NCI-H2081 treated with DMSO at 0.1 percent for 48 hours (cell line): ENCODE measurements at places on chromosomes 11 and 22.

- no peak for DNase-seq
These were observed 94.7 kb downstream of the SERGEF start for GRCh38 chr11:17918049-17918605.

DNA sequence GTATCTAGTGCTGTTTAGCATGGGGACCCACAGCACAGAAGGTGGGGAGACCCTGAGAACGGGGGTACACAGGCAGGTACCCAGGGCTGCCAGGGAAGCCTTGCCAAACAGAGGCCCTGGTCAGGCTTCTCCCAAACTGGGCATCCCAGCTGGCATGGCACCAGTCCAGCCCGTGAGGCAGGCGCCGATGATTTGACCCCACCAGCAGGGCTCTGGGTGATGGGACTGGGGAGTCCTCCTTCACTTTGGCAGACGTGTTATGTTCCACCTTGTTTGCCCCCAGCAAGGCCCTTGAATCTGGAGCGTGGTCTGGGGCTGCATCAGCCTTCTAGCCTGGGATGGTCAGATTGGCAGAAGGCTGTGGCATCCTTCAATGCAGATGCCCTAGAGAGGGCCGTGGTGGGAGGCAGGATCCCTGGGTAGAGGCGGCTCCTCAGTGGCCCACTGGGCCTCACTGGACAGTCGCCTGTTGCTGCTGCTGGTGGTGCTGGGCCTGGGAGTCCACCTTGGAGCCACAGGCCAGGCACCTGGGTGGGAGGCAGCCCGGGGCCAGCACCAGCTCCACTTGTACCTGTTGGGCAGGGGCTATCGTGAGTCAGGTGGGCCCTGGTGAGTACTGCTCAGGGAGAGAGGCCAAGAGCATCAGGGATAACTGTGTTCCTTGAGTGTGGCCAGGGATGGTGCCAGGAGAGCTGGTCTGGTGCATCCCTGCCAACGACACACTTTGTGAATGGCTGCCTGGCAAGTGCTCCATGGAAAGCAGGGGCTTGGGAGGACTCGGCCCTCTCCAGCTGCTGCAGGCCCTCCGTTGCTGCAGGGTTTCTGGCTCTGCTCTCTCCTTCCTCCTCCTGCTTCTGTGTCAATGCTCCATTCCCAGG lies 3.3 kb downstream of the ADORA2A start:
- no peak for DNase-seq

GRCh38 chr11:3605771-3606203 lies 36.0 kb downstream of the ART5 start:
- no peak for DNase-seq

DNA sequence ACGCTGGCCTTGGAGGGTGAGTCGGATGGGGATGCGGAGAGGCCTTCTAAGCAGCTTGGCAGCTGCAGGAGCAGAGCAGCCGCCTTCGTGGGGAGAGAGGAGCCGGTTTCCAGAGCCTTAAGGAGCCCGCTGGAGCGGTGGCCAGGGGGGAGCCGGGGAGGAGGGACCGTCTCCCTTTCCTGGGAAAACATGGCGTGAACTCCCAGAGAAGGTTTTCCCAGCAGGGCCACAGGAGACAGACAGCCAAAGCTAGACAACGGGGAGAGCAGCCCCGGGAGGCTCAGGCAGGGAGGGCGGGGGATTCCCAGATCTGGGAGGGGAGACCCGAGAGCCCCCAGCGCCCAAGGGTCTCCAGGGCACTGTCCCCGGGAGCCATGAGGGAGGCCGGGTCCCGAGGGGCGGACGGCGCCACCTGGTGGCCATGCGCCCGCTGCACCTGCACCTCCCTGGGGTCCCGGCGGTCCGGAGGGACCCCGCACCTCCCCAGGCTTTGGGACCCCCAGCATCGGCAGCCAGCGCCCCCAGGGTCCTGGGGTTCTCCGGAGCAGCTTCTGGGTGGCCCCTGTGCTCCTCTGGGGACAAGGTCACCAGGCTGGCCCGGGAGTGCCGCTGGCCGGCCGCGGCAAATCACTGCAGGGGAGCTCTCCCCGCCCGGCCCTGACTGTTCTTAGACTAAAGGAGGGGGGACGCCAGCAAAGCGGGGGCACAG lies 2.4 kb upstream of the SYT8 start:
- no peak for DNase-seq

DNA sequence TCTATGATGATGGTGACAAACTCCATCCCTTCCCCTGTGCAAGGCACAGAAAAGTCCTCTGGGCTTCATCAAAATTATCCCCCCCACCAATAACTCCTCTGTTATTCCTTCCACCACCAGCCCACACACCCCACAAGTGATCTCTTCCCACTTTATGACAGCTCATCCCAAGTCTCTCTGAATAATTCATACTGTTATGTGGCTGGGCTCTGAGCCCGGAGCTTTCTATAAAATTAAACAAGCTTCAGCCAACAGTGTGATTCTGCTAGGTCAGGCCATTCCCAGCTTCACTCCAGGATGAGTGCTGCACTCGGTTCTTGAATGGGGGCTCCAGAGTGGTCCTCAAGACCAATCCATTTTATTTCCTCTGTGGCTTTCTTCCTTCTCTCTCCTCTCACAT lies 83.0 kb downstream of the INSC start:
- no peak for DNase-seq

DNA sequence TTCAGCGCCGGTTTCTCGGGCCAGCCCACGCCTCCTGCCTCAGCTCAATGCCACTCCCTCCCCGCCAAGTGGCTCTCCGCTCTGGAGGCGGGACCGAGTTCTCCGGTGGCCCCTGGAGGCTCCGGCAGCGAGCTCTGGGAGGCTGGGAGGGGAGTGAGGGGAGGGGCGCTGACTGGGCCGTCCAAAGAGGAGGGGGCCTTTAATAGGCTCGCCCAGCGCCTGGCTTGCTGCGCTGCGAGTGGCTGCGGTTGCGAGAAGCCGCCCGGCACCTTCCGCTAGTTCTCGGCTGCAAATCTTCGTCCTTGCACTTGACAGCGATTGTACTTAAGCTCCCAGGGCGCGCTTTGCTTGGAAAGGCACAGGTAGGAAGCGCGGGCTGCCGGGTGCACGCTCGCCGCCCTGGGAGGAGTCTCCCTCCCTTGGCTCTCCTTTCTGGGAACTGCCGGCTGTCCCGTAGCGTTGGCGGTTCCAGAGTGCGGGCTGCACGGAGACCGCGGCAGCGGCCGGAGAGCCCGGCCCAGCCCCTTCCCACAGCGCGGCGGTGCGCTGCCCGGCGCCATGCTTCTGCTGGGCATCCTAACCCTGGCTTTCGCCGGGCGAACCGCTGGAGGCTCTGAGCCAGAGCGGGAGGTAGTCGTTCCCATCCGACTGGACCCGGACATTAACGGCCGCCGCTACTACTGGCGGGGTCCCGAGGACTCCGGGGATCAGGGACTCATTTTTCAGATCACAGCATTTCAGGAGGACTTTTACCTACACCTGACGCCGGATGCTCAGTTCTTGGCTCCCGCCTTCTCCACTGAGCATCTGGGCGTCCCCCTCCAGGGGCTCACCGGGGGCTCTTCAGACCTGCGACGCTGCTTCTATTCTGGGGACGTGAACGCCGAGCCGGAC lies at the start of gene ADAMTS15:
ADAMTS15 (plus strand) TSS at position 230 of the 894 bp plus-strand sequence; CDS start at position 559, 329 bp downstream.
- no peak for DNase-seq

GRCh38 chr11:107770551-107770951 lies 58.7 kb upstream of the SLN start:
- DNase-seq = no peak

- DNase-seq = no peak
These were observed 45.5 kb downstream of the ENDOD1 start for GRCh38 chr11:95135155-95135554.

GRCh38 chr11:11230802-11231562 lies 122.1 kb downstream of the CSNK2A3 start:
- no peak for DNase-seq

GRCh38 chr11:85539029-85539689 lies 88.0 kb downstream of the DLG2 start:
- DNase-seq = no peak

GRCh38 chr11:46160100-46160499 lies 38.8 kb upstream of the PHF21A start:
- DNase-seq = no peak

DNA sequence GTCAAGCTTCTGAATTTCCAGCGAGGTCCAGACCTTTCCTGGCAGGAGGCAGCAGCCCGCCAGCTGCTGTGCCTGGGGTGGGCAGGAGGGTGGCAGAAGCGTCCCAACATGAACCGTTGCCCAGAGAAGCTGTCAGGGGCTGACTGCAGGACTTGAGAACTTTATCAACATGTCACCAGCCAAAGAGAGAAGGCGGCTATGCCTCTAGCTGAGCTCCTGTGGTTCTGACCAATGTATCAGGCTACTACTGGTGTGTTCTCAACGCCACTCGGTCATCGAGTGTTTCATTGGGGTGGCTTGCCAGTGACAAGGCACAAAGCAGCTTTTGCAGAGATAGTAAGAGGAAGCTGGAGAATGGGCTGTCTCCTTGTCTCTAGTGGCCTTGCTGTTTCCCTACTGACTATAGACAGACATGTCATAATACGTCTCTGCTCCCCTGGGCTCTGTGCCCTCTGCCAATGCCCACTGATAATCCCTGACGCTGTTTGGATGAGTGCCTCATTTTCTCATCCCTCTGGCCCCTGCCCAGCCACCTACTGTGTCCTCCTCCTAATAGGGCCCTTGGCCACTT lies 17.6 kb upstream of the ASCC2 start:
- no peak for DNase-seq

GRCh38 chr22:27153386-27153785 lies 496.0 kb downstream of the MIAT start:
- no peak for DNase-seq

DNA sequence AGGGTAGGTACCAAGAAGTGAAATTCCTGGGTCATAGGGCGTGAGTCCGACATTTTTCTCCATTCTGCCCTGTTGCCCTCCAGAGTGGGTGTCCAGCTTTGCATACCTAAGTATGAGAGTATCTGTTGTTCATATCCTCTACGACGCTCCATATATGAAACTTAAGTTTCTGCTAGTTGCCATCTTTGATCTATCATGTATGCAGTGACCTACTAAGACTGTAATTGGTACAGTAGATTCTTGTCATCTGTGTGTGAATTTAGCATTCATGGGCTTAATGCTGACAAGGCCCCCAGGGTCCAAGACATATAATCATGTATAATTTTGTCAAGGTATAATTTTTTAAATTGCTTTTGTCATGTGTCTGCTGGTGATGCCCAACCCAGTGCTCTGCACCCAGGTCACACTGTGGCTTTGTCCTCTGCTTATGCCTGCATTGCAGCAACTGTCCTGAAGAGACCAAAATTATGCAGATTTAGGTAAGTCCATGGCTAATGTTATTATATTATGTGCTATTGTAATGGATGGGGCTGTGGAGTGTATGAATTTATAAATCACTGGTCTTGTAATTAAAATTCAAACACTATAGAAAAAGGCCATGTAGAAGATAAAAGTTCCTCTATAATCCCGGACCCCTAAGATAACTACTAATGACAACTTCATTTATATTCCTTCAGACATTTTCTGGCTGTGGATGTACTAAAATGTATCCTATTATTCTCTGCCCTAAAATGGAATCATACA lies 12.2 kb downstream of the NEAT1 start:
- no peak for DNase-seq

- DNase-seq = no peak
These were observed 5.7 kb upstream of the ACAT1 start for GRCh38 chr11:108115500-108116140.

DNA sequence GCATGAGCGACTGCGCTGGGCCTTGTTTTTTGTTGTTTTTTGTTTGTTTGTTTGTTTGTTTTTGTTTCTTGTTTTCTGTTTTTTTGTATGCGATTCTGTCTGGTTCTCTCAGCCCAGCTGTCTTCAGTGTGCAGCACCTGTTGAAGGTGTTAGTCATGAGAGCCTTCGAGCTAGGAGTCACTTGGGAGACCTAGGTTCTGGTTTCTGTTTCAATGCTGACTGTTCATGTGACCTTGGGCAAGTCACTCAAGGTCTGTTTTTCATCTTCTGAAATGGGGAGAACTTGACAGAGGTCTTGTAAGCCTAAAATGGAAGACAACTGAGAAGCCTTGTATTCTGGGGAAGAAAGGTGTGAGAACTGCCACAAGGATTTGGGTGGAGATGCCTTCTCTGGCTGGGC lies 1.8 kb downstream of the DCPS start:
- no peak for DNase-seq

DNA sequence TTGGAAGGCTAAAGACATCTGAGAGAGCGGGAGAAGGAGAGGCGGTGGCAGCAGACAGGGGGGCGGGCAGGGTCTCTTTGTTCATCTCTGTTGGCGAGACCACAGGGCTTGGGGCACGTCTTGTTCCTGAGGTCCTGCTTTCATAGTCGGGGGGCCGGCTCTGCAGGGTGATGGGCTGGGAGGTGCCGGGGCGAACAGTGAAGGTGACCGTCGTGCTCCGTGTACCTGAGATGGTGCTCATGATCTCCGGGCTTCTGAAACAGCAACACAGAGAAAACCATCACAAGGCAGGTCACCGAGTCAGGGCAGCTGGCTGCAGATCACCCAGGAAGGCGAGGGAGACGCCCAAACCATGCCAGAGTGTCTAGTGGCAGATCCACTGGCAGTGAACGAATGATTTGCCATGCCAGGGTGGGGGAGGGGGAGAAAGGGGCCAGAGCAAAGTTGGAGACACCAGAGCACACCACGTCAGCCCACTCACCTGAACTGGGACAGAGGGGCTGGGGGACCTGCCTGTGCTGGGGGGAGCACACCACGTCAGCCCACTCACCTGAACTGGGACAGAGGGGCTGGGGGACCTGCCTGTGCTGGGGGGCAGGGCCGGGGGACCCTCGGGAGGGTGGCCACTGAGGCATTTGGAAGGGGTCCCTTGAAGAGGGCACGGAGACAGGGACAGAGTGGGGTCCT lies 75.0 kb downstream of the CTTN start:
- no peak for DNase-seq

GRCh38 chr11:57476047-57476756 lies 15.9 kb downstream of the RTN4RL2 start:
- no peak for DNase-seq
